ENCODE measurements at places on chromosomes 4 and X. TPM values are rescaled to one million over a fixed set of nuclear protein-coding genes. Genes with fewer than 3 reads are reported as not detected.
A peak's percentile ranks its signal among the peaks of the same experiment; 100 is the strongest.

DNA sequence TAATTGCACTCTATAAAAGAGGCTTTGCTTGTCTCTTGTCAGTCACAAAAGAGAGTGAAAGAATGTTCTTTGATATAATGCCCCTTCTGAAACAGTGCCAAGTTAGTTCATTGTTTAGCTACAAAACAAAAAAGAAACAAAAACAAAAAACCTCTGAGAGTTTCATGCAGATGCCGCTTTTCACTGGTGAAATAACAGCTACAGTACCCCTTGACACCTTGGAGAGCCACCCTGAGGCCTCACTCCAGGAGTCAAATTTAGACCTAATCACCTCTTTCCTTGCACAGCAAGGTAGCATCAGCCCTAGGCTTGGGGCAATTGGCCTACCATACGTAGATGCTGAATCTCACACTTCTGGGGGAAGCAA is 185.2 kb downstream of the UNC5C start:
- DNase-seq, result no peak

DNA sequence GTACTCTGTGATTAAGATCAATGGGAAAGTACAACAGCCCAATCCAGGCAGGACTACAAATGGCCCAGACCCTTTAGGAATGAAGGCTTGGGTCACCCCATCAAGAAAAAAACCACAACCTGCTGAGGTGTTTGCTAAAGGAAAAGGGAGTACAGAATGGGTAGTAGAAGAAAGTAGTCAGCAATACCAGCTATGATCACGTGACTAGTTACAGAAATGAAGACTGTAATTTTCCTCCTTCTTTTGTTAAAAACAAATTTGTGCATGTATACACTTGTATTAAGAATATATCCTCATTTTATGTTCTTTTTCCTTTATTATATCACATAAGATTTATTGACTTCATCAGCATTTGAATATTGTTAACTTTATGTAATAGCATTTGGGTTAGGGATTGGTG is 160.1 kb upstream of the TBX22 start:
- DNase-seq, result no peak

- DNase-seq, result no peak
These were observed 43.3 kb upstream of the PRDM8 start for GRCh38 chr4:80153874-80154544.

DNA sequence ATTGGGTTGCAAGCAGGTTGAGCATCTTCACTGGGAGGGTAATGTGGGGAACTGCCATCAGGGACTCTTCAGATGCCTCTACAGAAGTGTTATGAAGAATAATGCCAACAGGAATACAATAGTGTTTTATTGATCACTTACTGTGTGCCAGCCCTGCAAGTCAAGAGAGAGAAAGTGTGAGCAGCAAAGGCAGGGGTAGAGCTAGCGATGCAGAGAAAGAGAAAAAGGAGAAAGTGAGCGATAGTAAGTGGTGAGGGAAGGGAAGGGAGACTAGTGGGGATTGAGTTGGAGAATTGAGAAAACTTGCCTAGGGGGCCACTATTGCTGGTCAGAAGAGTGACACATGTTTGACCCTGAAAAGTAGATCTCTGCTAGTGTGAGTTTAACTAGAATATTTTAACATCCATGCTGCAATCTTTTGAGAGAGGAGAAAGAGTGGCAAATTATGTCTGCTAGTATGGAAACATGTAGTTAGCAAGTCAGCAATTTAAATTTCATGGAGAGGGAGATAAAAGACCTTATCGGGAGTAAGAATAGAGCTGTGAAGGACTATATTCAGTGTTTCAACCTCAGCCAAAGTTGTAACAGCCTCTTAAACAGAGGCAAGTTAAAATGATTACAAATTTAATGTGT is 12.2 kb downstream of the AFF1 start:
- DNase-seq, result no peak

DNA sequence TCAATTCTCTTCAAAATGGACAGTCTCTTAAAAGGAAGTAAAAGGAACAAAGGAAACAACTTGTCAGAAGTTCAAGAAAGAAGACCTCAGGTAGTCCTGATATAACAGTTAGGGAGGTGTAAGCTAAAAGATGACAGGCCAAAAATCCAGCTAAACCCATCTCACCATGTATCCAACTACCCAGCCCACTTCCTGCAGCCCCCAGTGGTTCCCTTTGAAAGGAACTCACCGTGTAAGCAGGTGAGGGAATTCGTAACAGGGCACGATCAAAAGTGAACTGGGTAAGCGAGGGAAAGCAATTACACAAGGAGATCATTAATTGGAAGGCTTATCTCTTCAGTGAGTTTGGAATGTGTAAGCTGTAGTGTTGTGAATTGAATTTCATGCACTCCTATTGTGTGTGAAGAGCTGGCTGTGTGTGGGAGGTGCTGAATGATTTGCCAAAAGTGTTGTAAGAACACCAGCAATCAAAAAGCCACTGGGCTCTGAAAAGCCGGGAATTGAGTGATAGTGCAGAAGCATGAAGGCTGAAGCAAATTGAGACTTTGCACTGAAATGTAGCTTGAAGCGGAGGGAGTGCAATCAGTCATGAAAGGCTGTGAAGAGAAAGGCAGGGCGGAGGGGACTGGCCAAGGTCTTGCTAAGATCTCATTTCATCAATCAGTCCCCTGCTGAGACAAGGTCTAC is 914.2 kb upstream of the LCORL start:
- DNase-seq, result no peak

DNA sequence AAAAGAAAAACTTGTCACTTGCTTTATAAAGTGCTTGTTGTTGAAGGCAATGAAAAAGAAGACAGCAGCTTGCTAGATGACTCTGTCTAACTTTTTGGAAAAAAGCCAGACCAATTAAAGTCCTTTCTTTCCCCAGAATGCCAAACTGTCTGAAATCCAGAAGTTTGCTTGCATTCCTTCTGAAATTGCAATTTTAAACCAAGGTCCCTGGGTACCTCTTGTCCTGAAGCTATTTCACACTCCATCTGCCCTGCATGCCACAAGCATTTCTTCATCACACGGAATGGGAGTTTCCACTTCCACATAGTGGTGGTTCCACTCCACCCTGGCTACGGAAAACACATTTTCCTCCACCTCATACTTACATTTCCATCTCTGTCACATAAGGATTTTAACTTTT is 101.0 kb downstream of the PAPSS1 start:
- no peak for DNase-seq

- DNase-seq, result no peak
These were observed 6.9 kb downstream of the LSM6 start for GRCh38 chr4:146182443-146182842.

DNA sequence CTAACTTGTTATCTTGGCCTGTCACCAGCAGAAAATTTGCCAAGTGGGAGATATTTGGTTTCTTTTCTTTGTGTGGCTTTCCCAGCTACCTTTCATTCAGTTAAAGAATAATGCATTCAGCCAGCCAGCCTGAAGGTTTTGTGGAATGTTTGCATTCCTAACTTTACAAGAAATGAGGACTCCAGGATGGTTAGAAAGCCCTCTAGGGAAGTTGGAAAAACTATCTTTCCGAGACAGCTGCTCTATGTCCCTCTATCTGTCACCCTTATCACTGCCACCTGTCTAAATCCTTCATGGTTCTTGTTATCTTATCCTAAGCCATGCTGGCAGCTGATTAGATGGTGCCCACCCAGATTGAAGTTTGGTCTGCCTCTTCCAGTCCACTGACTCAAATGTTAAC is 384.2 kb downstream of the SH3BGRL start:
- DNase-seq, result no peak

- DNase-seq, result peak; percentile 40
These were observed 19.2 kb downstream of the PNMA6E start for GRCh38 chrX:153381684-153382532.

DNA sequence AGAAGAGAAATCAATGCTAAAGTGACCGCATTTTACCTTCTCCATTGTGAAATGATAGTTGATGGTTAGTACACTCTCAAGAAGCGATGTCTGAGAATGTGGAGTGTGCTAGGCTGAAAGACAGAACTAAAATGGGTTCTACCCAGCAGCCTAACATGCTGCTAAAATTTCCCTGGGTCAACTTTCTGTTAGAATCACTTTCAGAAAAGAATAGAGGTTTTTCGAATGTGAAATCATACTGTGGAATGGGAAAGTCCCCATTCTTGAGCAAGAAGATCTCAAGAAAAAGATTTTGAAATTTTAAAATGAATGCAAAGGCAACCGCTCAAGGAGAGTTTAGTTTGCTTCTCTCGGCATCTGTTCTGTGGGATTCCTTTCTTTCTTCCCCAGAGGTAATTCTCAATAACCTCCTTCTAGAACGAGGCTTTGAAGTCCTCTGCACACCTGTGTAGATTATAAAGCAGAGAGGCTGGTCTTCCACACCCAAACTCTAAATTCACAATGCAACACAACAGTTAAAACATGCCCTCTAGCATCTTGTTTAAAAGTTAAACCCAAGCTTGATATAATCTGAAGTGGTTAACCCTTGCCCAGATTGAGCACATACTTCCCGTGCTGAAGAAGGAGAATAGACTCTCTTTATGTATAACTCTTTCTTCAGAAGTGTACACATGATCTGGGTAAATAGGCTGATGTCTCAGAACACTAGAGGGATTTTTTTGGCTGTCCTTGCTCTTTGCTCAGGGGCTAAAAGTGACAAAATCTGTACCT is 208.7 kb upstream of the KLF3 start:
- DNase-seq, result no peak

- DNase-seq, result peak; percentile 26
These were observed 492.9 kb downstream of the INPP4B start for GRCh38 chr4:142353149-142353738.

- no peak for DNase-seq
These were observed 25.1 kb downstream of the ARL13A start for GRCh38 chrX:100994352-100995281.

GRCh38 chrX:78322863-78323262 is 4.5 kb downstream of the CYSLTR1 start:
- DNase-seq, result no peak

GRCh38 chr4:73021634-73022033 is 47.9 kb downstream of the COX18 start:
- DNase-seq, result no peak

- peak; percentile 32 for DNase-seq
These were observed 105.7 kb upstream of the PDLIM3 start for GRCh38 chr4:185640811-185641675.

CXXC4 gene
- polyA plus RNA-seq, result 3.7 TPM

SPANXB1 gene
- polyA plus RNA-seq, result 59.5 TPM

ITGB1BP2 gene
- 2.0 TPM for polyA plus RNA-seq

CLTRN gene
- polyA plus RNA-seq, result 2.3 TPM

PTTG2 gene
- polyA plus RNA-seq, result not detected

BANK1 gene
- polyA plus RNA-seq, result 5.2 TPM

ETDB gene
- 17.4 TPM for polyA plus RNA-seq

ITIH6 gene
- polyA plus RNA-seq, result not detected

FUNDC1 gene
- 21.0 TPM for polyA plus RNA-seq

NPY1R gene
- polyA plus RNA-seq, result 2.8 TPM

Measured in testis (tissue), 5 donors.